ENCODE measurements at places on chromosomes 12 and 14. TPM values are rescaled to one million over a fixed set of nuclear protein-coding genes. Genes with fewer than 3 reads are reported as not detected.

GRCh38 chr12:93848523-93849101 lies 171.4 kb downstream of the CRADD start:
- peak; percentile 8 for DNase-seq
- no peak overlapping the region for H3K4me3 ChIP-seq
- H3K36me3 ChIP-seq = no peaks in the 10 kb centered on the region
- H3K4me1 ChIP-seq = peaks cover 18% of the 10 kb centered on the region
- no peaks in the 10 kb centered on the region for H3K27me3 ChIP-seq
- no peak overlapping the region for H3K27ac ChIP-seq

DNA sequence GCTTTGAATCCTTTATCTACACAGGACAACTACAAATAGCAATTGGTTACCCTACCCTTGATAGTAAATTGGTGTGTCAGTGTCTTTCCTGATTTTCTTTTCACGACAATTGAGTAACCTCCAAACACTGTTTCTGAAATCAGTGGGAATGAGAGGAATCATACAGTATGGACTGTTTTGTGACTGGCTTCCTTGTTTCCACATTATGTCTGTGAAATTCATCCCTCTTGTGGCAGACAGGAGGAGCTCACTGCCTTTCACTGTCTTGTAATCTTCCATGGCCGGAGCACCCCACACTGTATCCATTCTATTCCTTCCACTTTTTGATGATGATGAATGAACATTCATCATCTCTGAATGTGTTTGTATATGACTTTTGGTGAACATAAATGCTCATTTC lies 164.0 kb upstream of the PZP start:
- no peaks in the 10 kb centered on the region for H3K4me1 ChIP-seq
- no peaks in the 10 kb centered on the region for H3K27me3 ChIP-seq
- no peak overlapping the region for H3K27ac ChIP-seq
- no peak overlapping the region for H3K4me3 ChIP-seq
- no peaks in the 10 kb centered on the region for H3K36me3 ChIP-seq
- no peak for DNase-seq

TMEM132C gene
- polyA plus RNA-seq = not detected

CPNE6 gene
- polyA plus RNA-seq = 0.04 TPM

GRCh38 chr12:66774929-66775328 lies 96.1 kb upstream of the GRIP1 start:
- peaks cover 10% of the 10 kb centered on the region for H3K4me1 ChIP-seq
- no peaks in the 10 kb centered on the region for H3K36me3 ChIP-seq
- DNase-seq = no peak
- no peak overlapping the region for H3K27ac ChIP-seq
- H3K4me3 ChIP-seq = no peak overlapping the region

- no peaks in the 10 kb centered on the region for H3K27me3 ChIP-seq
- H3K4me1 ChIP-seq = peaks cover 74% of the 10 kb centered on the region
- H3K36me3 ChIP-seq = no peaks in the 10 kb centered on the region
- peak overlapping the region; percentile 68 for H3K27ac ChIP-seq
These were observed 259.3 kb upstream of the BTG1 start for GRCh38 chr12:92404921-92405320.

KRT1 gene
- polyA plus RNA-seq = 21.0 TPM

GRCh38 chr14:52563120-52563519 lies 10.5 kb downstream of the GPR137C start:
- H3K36me3 ChIP-seq = no peaks in the 10 kb centered on the region
- DNase-seq = no peak
- H3K27ac ChIP-seq = no peak overlapping the region
- no peaks in the 10 kb centered on the region for H3K27me3 ChIP-seq
- no peaks in the 10 kb centered on the region for H3K4me1 ChIP-seq

PLEKHD1 gene
- polyA plus RNA-seq = not detected

DNA sequence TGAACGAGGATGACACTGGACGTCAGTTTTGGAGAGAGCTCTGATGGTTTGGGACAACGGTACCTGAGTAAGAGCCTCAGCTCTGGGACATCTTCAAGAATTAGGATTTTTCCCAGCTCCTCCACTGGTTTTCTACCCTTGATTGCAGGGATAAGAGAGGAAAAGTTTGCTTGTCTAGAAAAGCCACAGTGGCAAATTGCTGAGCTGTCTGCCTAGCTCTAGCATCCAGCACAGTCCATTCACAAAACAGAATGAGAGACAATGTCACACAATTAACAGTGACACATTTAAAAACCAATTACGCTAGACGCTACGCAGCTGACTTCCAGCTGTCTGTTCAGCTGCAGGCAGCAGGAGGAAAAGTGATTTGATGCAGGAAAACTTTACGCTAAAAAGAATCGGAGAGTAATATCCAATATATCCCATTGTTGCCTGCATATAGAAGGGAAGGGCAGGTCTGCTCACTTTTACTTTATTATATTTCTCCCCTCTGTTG lies 168.1 kb upstream of the PRICKLE1 start:
- H3K4me3 ChIP-seq = no peak overlapping the region
- no peak overlapping the region for H3K27ac ChIP-seq
- H3K36me3 ChIP-seq = no peaks in the 10 kb centered on the region
- H3K4me1 ChIP-seq = no peaks in the 10 kb centered on the region
- DNase-seq = no peak
- H3K27me3 ChIP-seq = no peaks in the 10 kb centered on the region

DNA sequence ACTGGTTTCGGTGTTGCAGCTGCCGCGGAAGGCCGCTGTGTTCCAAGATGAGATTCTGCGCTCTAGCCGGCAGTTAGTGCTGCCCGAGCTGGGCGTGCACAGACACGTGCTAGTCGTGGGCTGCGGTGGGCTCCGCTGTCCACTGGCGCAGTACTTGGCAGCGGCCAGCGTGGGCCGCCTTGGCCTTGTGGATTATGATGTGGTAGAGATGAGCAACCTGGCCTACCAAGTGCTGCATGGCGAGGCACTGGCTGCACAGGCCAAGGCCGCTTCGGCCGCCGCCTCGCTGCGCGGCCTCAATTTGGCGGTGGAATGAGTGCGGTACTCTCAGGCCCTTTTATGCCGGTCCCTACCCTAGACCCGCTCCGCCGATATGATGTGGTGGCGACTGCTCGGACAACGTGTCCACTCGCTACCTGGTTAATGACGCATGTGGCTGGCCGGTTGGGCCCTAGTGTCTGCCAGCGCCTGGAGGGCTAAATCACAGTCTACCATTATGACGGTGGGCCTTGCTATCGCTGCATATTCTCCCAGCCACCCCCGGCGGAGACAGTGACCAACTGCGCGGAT lies 102.2 kb downstream of the SNAPC1 start:
- DNase-seq = no peak
- no peaks in the 10 kb centered on the region for H3K36me3 ChIP-seq
- H3K27ac ChIP-seq = no peak overlapping the region
- H3K4me3 ChIP-seq = no peak overlapping the region
- no peaks in the 10 kb centered on the region for H3K4me1 ChIP-seq

GRCh38 chr12:64063121-64063520 lies 159.0 kb downstream of the KICS2 start:
- no peaks in the 10 kb centered on the region for H3K27me3 ChIP-seq
- no peak overlapping the region for H3K4me3 ChIP-seq
- H3K36me3 ChIP-seq = no peaks in the 10 kb centered on the region
- no peak for DNase-seq
- no peaks in the 10 kb centered on the region for H3K4me1 ChIP-seq
- no peak overlapping the region for H3K27ac ChIP-seq

- no peaks in the 10 kb centered on the region for H3K27me3 ChIP-seq
- H3K4me3 ChIP-seq = no peak overlapping the region
- no peak for DNase-seq
- H3K27ac ChIP-seq = no peak overlapping the region
These were observed 313.5 kb downstream of the KCNC2 start for GRCh38 chr12:74896186-74896585.

DNA sequence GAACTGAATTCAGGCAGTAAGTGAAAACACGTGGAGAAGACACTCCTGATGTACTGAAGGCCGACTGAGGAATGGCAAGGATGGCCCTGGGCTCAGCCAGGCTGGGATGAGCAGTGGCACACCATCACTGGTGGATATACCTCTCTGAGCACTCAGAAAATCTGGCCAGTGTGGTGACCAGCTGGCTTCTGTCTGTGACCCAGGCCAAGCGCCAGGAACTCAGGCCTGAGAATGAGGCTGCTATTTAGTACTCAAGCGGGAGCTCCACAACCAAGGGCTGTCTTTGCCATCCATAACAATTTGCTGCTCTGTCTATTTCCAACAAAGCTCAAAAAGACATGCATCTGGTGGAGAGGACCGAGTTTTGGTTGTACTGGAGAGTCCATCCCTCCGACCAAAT lies 586.3 kb downstream of the BCL11B start:
- H3K4me3 ChIP-seq = no peak overlapping the region
- no peaks in the 10 kb centered on the region for H3K27me3 ChIP-seq

- H3K4me1 ChIP-seq = no peaks in the 10 kb centered on the region
- H3K27ac ChIP-seq = no peak overlapping the region
- no peak for DNase-seq
- H3K36me3 ChIP-seq = no peaks in the 10 kb centered on the region
- no peak overlapping the region for H3K4me3 ChIP-seq
These were observed 23.0 kb downstream of the KCNJ8 start for GRCh38 chr12:21751517-21751916.

- H3K4me3 ChIP-seq = no peak overlapping the region
- H3K27me3 ChIP-seq = no peaks in the 10 kb centered on the region
- no peak overlapping the region for H3K27ac ChIP-seq
- H3K36me3 ChIP-seq = no peaks in the 10 kb centered on the region
- no peak for DNase-seq
- peaks cover 20% of the 10 kb centered on the region for H3K4me1 ChIP-seq
These were observed 343.5 kb upstream of the RGS6 start for GRCh38 chr14:71588576-71589215.

TUNAR gene
- not detected for polyA plus RNA-seq

- H3K4me3 ChIP-seq = no peak overlapping the region
- DNase-seq = no peak
- peaks cover 7% of the 10 kb centered on the region for H3K27me3 ChIP-seq
- H3K36me3 ChIP-seq = no peaks in the 10 kb centered on the region
- H3K27ac ChIP-seq = no peak overlapping the region
These were observed 2.2 kb upstream of the C1S start for GRCh38 chr12:7058163-7058845.

- H3K27ac ChIP-seq = peak overlapping the region; percentile 83
- H3K36me3 ChIP-seq = no peaks in the 10 kb centered on the region
- no peaks in the 10 kb centered on the region for H3K27me3 ChIP-seq
- no peak for DNase-seq
- H3K4me3 ChIP-seq = peak overlapping the region; percentile 81
These were observed 1.4 kb downstream of the SYNE3 start for GRCh38 chr14:95515080-95515489.

Measured in CD4-positive, alpha-beta memory T cell (primary cell).